ENCODE measurements at places on chromosomes 3 and 15. TPM values are rescaled to one million over a fixed set of nuclear protein-coding genes. Genes with fewer than 3 reads are reported as not detected.

- H3K27me3 ChIP-seq: no peaks in the 10 kb centered on the region
- H3K36me3 ChIP-seq: no peaks in the 10 kb centered on the region
- no peak overlapping the region for H3K4me3 ChIP-seq
- no peaks in the 10 kb centered on the region for H3K4me1 ChIP-seq
- no peak overlapping the region for H3K27ac ChIP-seq
Observed at GRCh38 chr3:119258915-119259314, 18.2 kb upstream of the B4GALT4 start.

GRCh38 chr3:188507244-188507720 is 353.3 kb downstream of the LPP start:
- no peak for DNase-seq
- no peak overlapping the region for H3K4me3 ChIP-seq
- H3K27me3 ChIP-seq: no peaks in the 10 kb centered on the region

DNA sequence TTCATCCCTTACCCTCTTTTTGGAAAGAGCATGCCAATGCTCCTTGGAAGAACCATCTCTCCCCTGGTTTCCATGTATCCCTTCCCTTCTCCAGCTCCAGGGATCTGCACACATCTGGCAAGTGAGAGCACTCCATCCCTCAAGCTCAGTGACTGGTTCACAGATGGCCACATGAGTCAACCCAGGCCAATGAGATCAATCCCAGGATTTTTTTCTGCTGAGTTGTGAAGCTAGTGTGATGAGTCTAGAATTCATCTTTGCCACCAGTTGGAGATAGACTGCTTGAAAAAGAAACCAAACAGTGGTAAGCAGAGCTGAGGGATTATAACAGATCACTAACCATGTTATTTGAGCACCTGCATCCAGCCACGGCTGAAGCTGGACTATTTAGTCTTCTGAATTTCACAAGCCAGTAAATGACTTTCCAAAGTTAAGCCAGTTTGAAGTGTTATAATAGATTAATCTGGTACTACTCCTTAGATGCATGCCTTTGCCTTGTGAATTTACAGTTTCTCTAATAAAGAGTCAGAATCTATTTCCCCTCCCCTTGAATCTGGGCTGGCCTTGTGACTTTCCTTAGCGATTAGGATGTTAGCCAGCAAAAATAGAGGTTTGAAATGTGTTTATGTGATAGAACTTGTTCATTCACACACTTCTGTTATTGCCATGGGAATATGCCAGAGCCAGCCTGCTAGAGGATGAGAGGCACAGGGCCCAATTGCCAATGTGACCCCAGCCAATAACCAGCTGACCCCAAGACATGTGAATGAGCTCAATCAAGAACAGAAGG is 159.8 kb downstream of the WNT5A start:
- DNase-seq: no peak
- H3K27ac ChIP-seq: no peak overlapping the region
- no peaks in the 10 kb centered on the region for H3K27me3 ChIP-seq

DNA sequence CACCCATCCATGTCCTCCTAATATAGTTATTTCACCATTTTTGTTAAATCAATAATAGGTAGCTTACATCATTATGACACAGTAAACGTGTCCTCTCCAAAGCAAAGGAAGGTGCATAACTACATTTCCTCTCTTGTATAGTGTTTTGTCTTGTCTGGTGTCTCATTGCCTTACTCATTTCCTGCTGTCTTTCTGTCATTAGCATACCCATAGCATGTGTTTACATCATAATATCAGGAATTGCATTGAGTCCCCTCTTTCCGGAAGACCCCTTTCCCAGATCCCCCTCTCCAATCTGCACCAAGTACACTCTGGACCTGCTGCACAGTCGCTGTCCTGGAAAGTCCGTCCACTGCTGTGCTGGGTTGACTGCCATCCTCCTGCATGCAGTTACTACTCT is 47.9 kb downstream of the SOX14 start:
- H3K27me3 ChIP-seq: peaks cover 2% of the 10 kb centered on the region
- H3K4me1 ChIP-seq: no peaks in the 10 kb centered on the region
- no peaks in the 10 kb centered on the region for H3K36me3 ChIP-seq
- no peak for DNase-seq
- H3K27ac ChIP-seq: no peak overlapping the region

PLSCR5 gene
- 0.88 TPM for total RNA-seq

CKMT1A gene
- total RNA-seq: 7.1 TPM

CCR9 gene
- total RNA-seq: 2.0 TPM

IL17RD gene
- 20.0 TPM for total RNA-seq

TM4SF4 gene
- total RNA-seq: not detected

Measured in spinal cord (tissue), 10 donors.